ENCODE measurements at places on chromosomes 6 and 20. TPM values are rescaled to one million over a fixed set of nuclear protein-coding genes. Genes with fewer than 3 reads are reported as not detected.

DNA sequence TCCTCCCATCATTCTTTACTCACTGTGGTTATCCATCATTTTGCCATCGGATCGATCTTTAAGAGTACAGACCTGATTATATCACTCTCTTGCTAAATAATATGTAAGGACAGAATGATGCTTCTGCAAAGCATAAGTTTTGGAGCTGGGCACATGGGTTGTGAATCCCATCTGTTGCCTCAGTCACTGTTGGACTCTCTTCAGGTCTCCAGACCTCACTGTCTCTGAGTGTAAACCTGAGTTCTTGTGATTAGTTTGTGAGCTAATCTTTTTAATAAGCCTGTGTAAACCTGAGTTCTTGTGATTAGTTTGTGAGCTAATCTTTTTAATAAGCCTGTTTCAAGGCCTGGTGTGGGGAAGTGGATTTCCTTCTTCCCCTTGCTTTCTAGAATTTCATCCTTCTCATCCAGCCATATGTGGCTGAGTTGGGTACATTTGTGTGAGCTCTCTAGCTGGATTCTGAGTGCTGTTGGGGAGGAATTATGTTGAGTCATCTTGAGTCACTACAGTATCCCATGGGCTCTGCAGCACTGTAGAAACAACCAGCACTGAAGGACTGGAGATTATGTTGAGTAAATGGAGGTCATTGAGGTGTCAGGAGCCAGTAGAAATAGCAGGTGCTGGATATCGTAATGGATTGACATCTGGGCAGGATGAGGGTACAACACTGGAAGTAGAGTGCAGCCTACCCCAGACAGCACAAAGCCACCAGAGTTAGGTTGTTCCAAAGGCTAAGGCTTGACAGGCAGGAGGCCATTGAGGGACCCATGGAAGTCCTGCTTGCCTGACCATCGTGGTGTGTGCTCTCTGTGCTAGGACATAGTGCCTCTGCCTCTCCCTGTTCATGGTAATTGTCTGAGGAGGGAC is 52.4 kb downstream of the SCAND1 start:
- DNase-seq: no peak
- H3K27me3 ChIP-seq: no peaks in the 10 kb centered on the region
- H3K36me3 ChIP-seq: peaks cover 12% of the 10 kb centered on the region

Gene MAP1LC3A
- total RNA-seq: 79.6 TPM

- DNase-seq: no peak
- H3K27ac ChIP-seq: no peak overlapping the region
- H3K36me3 ChIP-seq: no peaks in the 10 kb centered on the region
- H3K4me3 ChIP-seq: no peak overlapping the region
- no peaks in the 10 kb centered on the region for H3K27me3 ChIP-seq
These were observed 23.2 kb upstream of the RNF146 start for GRCh38 chr6:127243501-127243900.

Gene PKIB
- total RNA-seq: 6.0 TPM

DNA sequence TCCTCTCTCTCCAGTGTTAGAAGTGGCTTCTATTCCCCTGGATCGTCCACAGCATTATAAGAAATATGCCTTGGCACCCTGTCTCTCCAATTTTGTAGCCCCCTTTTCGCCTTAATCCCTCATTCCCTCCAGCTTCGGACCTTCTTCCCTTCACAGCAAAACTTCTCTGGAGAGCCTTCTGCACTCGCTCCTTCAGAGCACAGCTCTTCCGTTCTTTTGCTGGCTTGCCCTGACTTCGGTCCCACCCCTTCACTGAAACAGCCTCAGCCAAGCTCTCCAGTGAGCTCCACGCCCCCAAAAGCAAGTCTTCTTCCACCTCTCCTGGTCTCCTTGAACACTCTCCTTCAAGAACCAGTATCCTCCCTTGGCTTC is 134.7 kb upstream of the RNF24 start:
- DNase-seq: no peak
- H3K4me3 ChIP-seq: peak overlapping the region; percentile 88
- no peaks in the 10 kb centered on the region for H3K36me3 ChIP-seq
- no peaks in the 10 kb centered on the region for H3K27me3 ChIP-seq
- H3K4me1 ChIP-seq: peaks cover 23% of the 10 kb centered on the region

DNA sequence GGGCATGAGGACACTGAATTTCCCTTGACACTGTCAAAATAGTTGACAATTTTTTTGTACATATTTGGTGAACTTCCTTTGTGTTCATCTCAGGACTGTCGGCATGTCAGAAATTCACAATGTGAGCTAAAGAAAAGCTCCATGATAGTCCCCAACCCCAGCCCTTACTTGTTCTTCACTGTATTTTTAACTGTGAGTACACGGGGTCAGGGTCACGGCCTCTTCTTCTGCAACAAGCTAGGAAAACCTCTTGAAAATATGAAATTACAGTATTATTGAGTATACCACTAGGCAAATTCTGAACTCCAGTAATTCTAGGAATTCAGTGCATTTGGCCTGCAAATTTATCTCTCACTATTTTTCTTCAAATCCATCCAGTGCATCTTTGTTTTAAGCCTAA is 199.4 kb downstream of the SLC24A3 start:
- H3K4me1 ChIP-seq: peaks cover 6% of the 10 kb centered on the region
- no peak overlapping the region for H3K4me3 ChIP-seq
- H3K27ac ChIP-seq: no peak overlapping the region

DNA sequence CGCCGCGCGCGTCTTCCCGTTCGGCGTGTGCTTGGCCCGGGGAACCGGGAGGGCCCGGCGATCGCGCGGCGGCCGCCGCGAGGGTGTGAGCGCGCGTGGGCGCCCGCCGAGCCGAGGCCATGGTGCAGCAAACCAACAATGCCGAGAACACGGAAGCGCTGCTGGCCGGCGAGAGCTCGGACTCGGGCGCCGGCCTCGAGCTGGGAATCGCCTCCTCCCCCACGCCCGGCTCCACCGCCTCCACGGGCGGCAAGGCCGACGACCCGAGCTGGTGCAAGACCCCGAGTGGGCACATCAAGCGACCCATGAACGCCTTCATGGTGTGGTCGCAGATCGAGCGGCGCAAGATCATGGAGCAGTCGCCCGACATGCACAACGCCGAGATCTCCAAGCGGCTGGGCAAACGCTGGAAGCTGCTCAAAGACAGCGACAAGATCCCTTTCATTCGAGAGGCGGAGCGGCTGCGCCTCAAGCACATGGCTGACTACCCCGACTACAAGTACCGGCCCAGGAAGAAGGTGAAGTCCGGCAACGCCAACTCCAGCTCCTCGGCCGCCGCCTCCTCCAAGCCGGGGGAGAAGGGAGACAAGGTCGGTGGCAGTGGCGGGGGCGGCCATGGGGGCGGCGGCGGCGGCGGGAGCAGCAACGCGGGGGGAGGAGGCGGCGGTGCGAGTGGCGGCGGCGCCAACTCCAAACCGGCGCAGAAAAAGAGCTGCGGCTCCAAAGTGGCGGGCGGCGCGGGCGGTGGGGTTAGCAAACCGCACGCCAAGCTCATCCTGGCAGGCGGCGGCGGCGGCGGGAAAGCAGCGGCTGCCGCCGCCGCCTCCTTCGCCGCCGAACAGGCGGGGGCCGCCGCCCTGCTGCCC is 1.1 kb downstream of the SOX4 start:
- H3K4me3 ChIP-seq: peak overlapping the region; percentile 95
- peak overlapping the region; percentile 95 for H3K27ac ChIP-seq
- peak; percentile 9 for DNase-seq
- H3K27me3 ChIP-seq: no peaks in the 10 kb centered on the region
- no peaks in the 10 kb centered on the region for H3K36me3 ChIP-seq

GRCh38 chr6:83908813-83909212 is 49.3 kb downstream of the CYB5R4 start:
- H3K36me3 ChIP-seq: no peaks in the 10 kb centered on the region
- no peak overlapping the region for H3K27ac ChIP-seq
- H3K27me3 ChIP-seq: no peaks in the 10 kb centered on the region
- no peak overlapping the region for H3K4me3 ChIP-seq
- no peak for DNase-seq
- peaks cover 7% of the 10 kb centered on the region for H3K4me1 ChIP-seq
